Activated CD8-positive, alpha-beta memory T cell treated with anti-CD3 and anti-CD28 coated beads, Interleukin-2, amount 10 ng/mL, durations not matched to agents 7 days and 5 days (primary cell): ENCODE measurements at places on chromosomes 5 and 9. TPM values are rescaled to one million over a fixed set of nuclear protein-coding genes. Genes with fewer than 3 reads are reported as not detected.

G3BP1 gene
- total RNA-seq = 279 TPM

SPATA31D4 gene
- not detected for total RNA-seq

PNPLA7 gene
- total RNA-seq = 3.0 TPM

WDR38 gene
- total RNA-seq = not detected

SOX30 gene
- total RNA-seq = 0.09 TPM

GPR151 gene
- total RNA-seq = not detected

SH3TC2 gene
- total RNA-seq = not detected

DPM2 gene
- 53.5 TPM for total RNA-seq

BTNL8 gene
- total RNA-seq = 1.7 TPM

DNA sequence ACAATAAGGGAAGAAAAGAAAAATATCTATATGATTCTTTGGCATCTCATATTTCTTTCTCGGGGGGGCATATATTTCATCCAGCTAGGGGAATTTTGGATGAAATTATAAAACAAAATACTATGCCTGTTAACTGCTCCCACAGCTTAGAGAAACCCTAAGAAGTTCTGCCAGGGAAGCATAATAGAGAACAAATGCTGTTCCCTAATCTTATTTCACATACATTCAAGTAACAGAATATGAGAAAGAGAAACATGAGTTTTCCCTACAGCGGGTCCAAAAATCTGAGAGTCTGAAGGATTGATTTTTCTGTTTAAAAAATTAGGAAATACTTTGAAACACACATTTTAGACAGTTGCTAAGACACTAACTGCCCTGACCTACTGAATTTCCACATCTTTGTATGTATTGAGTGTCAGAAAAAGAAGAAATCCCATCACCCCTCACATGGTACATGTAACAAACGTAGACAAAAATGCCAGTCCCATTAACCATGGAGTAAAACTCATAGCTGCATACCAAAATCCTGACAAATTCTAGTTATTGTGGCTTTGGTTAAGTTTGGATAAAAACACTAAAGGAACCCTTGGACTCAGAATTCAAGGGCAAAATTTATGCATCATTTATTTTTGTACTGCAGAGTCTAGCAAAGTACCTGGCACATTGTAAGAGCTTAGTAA lies 620.2 kb upstream of the DMAC1 start:
- no peak for DNase-seq

DNA sequence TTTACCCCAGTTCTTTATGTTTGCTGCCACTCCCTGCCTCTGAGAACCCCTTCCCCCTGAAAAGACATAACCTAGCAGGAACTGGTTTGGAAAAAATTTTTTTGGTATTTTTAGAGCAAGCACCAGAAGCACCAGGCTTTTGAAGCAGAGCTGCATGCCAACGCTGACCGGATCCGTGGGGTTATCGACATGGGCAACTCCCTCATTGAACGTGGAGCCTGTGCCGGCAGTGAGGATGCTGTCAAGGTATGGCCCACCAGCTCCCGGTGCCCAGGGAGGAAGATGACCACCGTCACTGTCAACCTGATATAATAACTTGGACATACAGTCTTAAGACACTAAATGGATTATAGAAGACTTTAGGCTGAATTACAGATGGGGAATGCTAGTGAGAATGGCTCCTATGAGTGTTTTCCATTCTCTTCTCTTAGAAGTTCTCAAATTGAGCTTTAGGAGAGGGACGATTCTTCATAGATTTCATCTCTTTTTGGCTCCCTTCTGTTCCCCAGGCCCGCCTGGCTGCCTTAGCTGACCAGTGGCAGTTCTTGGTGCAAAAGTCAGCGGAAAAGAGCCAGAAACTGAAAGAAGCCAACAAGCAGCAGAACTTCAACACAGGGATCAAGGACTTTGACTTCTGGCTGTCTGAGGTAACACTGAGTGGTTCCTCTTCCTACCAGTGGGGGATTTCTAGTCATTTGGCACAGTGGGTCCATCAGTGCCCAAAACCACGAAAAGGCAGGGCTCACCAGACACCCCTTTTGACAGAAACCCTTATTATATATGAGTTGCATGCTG lies 44.9 kb downstream of the DYNC2I2 start:
- DNase-seq = no peak

DNA sequence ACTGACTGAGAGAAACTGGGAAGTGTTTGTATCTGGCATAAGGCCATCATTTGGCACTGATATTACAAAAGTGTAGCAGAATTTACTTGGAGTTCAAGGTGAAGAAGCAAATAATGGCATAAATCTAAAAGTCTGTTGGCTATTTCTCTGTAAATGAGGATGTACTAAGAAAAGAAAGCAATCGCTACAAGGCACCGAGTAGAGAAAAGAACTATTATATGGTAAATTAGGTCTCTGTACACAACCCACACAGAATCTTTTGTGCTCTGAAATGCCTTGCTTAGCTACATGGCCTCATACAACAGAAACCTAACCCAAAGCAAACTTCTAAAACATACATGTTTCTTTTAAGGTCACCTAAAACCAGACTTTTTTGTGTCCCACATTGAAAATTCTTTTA lies 290.1 kb upstream of the WWC1 start:
- DNase-seq = no peak

GRCh38 chr5:68480335-68480940 lies 264.9 kb downstream of the PIK3R1 start:
- DNase-seq = no peak

DNA sequence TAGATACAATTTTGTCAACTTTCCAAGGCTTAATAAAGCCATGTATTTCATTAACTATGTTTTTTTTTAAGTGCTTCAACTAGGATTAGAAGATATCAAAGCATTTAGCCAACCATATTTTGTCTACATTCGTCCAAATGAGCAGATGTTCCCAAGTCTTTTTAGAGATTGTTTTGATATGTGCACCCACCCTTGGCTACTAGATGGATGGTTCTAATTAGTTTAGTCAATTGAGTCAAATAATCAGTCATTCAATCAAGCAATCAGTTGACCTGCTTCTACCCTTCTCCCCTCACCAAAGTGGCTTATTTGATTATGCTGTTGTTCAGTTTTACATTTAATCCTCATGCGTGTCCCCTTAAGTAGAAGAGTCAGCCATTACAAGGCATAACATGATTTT lies 319.5 kb upstream of the TNC start:
- DNase-seq = no peak

DNA sequence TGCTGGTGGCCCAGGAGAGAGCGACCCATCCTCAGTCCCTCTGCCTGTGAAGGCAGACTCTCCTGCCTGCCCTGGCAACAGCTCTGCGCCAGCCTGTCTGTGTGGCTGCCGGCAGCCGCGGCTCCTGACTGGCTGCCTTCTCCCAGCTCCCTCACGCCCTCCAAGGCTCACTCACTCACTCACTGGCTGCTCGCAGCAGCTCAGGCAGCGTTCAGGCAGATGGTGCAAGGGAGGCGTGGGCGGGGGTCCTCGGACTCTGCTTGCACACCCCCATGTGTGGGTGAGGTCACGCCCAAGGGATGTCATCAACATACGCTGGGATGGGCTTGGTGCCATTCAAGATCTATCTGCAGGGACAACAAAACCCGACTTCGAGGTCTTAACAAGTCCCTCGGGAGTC lies 66.7 kb downstream of the DAB2IP start:
- no peak for DNase-seq

GRCh38 chr9:72089451-72090130 lies 29.2 kb upstream of the C9orf57 start:
- DNase-seq = no peak

DNA sequence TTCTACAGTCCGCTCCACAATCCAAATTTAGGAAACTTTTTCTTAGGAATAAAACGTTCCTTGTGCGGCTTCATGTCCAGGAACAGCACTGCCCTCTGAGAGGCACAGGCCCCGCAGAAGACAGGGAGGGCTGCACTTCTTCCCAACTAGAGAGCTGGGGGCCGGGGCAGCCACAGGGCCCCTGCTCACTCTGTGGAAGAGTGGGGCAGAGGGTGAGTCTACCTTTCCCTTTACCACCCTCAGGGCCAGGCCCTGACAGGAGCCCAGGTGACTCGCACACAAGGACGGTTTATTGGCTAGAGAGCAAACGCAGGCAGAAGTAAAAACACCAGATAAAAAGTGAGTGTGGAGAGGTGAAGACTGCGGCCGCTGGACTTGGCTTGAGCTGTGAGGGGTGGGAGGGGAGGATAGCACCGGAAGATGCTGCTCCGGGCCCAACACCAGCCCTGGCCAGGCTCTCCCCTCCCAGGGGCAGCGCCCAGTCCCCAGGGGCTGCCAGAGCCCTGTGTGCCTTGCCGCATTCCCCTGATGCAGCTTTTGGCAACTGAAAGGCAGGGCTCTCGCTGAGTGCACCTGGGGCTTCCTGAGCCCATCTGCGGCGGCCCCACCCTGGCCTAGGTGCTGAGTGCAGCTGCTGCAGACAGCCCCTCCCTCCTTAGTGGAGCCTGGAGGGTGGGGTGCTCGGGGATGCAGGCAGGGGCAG lies 20.2 kb downstream of the SH3GLB2 start:
- DNase-seq = no peak

GRCh38 chr5:132103332-132103951 lies 29.9 kb downstream of the CSF2 start:
- peak; percentile 91 for DNase-seq

GRCh38 chr5:15368835-15369234 lies 131.1 kb upstream of the FBXL7 start:
- DNase-seq = no peak

GRCh38 chr5:98777295-98777694 lies 3.8 kb downstream of the RGMB start:
- no peak for DNase-seq

- no peak for DNase-seq
These were observed 169.8 kb upstream of the PPP1R26 start for GRCh38 chr9:135309763-135310125.

GRCh38 chr9:129023036-129023907 lies 4.9 kb downstream of the SH3GLB2 start:
- DNase-seq = no peak

DNA sequence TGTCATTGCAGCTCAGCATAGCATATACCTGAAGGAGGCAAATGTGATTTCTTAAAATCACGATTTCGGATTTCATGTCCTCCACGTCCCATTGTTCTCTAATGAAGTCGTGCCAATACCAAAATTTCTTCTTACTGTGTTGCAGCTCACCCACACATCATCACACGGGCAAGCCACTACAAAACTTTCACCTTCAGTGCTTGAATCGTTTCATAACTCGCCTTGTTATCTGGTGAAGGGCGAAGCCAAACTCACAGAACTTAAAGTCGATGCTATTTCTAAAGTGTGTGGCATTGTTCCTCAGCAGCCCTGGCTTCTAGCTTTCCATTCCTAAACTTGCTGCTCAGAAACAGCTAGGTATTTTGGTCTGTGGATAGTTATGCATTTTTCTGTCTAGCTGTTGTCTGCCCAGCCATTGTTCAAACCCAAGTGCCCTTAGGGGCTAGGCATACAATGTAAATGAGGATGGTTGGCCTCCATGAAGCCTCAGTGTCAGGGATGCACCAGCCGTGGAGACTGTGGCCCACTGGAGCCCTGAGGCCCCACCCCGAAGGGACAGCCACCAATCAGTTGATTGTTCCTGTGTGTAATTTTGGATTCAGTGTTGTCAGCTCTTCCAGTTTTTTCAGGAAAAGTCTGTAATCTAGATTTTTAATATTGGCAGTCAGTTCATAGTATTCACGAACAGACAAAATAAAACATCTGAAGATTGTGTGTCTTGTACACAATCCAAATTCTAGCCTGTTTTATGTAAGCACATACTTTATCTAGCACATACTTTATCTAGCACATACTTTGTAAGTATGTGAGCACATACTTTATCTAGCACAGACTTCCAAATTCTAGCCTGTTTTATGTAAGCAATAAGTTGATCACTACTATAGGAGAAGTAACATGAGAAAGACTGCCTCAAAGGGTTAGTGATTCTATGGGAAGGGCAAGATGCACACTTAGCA lies 112.8 kb downstream of the DAPK1 start:
- DNase-seq = no peak

DNA sequence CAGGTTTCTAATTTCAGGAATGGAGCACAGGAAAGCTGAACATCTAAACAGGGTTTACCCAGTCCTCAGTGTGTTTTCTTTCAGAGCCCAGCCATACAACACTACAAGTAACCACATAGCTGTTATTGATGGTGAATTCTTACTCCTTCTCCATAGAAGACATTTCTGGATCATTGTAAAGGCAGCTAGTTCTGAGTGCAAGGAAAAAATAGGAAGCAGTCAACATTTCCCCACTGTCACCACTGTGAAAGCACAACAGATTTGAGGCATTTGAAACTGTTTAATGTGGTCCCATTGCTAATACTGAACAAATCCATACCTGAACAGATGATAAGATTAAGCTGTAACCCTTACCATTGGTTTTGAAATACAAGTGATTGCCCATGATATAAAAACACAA lies 145.0 kb upstream of the PCA3 start:
- DNase-seq = no peak

DNA sequence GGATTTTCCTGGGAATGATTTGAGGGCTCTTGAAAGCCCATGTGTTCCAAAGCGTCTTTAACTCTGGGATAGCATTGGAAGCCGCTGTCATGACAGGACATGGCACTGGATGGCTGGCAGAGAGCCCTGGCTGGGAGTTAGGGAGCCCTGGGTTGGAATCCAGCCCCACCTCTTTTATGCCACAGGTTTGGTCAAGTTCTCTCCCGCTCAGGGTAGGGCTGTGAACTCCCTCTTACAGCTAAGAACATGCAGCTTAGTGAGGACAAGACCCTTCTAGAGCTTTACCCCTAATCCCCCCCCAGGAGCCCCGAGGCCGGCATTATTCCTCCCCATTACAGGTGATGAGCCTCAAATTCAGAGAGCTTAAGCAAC lies 37.2 kb downstream of the OLFML2A start:
- no peak for DNase-seq

- DNase-seq = no peak
These were observed 47.4 kb downstream of the PRKACG start for GRCh38 chr9:68966496-68966944.

DNA sequence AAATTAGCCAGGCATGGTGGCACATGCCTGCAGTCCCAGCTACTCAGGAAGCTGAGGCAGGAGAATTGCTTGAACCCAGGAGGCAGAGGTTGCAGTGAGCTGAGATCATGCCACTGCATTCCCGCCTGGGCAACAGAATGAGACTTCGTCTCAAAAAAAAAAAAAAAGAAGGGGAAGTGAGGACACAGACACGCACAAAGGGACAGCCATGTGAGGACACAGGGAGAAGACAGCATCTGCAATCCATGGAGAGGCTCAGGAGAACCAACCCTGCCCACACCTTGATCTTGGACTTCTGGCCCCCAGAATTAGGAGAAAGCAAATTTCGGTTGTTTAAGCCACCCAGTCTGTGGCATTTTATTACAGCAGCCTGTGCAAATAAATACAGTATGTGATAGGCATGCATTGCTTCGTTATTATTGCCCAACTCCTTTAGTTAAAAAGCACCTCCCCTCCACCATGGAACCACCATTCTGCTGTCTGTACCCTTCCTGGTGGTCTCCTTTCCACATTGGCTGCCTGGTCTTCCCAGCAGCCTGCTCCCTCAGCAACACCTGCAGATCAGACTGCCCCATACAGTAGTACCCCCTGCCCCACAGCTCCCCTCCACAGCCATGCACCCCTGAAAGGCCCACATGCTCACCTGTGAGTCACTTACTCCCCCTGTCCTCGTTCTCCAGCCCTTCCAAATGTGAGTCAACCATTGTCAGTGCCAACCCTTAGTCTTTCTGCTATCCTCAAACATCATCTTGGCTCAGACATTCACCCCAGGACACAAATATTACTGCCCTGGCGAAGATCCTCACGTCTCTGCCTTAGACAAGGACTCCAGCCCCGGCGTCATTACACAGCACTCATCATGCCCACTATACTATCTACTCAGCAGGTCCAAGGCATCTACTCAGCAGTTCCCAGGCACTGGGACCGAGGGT lies 128.8 kb downstream of the ROR2 start:
- no peak for DNase-seq
